ENCODE measurements at places on chromosomes 1 and 21. TPM values are rescaled to one million over a fixed set of nuclear protein-coding genes. Genes with fewer than 3 reads are reported as not detected.

DNA sequence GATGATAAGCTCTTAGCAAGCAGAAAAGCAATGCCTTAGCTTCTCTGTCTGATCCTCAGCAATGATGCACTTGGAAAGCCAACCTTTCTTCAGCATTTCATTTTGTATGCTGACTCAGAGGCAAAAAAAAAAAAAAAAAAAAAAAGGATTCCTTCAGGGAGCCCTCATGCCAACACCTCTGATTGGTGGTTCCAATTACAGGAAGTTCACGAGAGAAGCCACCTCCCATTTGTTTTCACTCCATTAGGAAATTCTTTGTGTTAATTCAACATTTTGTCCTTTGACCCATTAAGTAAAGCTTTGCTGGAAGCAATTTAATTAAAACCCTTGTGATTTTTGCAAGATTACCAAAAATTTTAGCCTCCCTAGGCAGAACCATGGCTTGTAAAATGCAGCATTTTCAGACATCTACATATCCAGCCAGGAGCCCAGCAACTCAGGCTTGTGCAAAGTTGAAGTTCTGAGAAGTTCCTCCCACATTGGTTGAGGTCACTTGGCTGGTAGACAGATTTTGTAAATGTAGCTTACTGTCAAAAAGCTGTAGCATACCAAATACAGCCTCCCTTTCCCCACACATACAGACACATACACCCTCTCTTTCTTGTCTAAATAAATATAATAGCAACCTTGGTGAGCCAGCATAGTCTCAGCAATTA lies 27.1 kb upstream of the VTCN1 start:
- no peak for DNase-seq

- no peak for DNase-seq
Measured at GRCh38 chr1:75708910-75709309, 15.6 kb upstream of the ACADM start.

GRCh38 chr1:100496896-100497295 lies 41.0 kb upstream of the GPR88 start:
- DNase-seq, result no peak

GRCh38 chr1:207423560-207424292 lies 30.4 kb upstream of the CR2 start:
- no peak for DNase-seq

PDC gene
- not detected for total RNA-seq

VWA1 gene
- 0.59 TPM for total RNA-seq

S100A14 gene
- not detected for total RNA-seq

ARMH1 gene
- 155 TPM for total RNA-seq

Data from activated naive CD4-positive, alpha-beta T cell treated with anti-CD3 and anti-CD28 coated beads, Interleukin-2, amount 50 U/mL, for 72 hours (primary cell).